ENCODE measurements at places on chromosomes 1 and 21.
A peak's percentile ranks its signal among the peaks of the same experiment; 100 is the strongest.

DNA sequence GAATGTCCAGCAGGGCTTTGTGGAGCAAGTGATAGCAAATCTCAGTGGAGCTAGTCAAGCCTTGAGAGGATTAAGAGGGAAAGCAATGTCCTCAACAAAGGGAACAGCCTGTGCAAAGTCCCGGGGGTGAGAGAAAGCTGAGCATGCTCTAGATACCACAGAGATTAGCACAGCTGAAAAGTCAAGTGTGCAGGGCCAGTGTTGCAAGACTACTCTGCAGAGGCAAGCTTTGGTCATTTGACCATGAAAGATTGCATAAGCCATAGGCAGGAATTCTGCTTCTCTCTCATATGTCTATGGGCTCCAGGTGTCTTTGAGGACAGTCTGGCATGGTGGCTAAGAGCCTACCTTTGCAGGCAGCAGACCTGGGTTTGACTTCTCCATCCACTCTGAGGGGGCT is 181.0 kb upstream of the JUN start:
- peak; percentile 51 for DNase-seq

- no peak for DNase-seq
These were observed 72.9 kb upstream of the ZNF678 start for GRCh38 chr1:227490478-227490877.

DNA sequence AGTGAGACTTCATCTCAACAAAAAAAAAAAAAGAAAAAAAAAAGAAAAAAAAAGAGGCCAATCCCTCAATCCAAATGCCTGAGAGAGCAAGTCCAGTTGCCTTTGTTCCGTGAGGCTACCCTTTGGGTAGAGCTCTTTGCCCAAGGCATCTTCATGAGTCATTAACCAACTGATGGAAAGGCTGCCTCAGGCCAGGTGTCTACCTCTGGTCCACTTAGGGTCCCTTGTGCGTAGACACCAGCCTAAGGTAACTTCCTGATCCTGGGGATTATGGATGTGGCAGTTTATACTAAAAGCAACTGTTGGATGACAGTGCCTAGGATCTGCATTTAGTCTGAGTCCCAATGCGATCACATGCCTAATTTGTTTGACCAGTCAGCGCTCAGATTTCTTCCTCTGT is 20.7 kb upstream of the ZNF326 start:
- DNase-seq: no peak

- DNase-seq: no peak
These were observed 79.7 kb downstream of the SLC16A1 start for GRCh38 chr1:112876315-112876714.

- no peak for DNase-seq
These were observed 1765.9 kb downstream of the PLA2G4A start for GRCh38 chr1:188594542-188595235.

DNA sequence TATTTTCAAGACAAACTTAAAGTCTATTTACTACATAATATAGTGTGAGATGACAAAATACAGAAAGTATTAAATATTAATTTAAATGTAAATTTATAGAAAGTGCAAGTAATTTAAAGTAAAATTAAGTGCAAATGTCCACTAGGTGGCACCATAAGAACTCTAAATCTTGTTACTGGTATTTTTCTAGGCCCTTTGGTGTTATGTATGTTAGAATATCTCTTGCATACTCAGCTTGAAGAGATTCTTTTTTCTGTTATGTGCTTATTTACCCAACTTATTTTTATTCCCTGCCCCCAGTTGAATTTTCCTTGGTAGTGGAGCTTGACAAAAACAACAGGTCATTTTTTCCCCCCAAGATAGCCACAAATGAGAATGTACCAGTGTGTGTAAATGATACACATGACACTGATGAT is 71.5 kb downstream of the RPS6KC1 start:
- peak; percentile 76 for DNase-seq
